ENCODE measurements at places on chromosomes 16 and 17.

- no peak for DNase-seq
Measured at GRCh38 chr16:17312094-17312710, 158.6 kb downstream of the XYLT1 start.

GRCh38 chr17:45241328-45242028 is 19.8 kb downstream of the FMNL1 start:
- no peak for DNase-seq

DNA sequence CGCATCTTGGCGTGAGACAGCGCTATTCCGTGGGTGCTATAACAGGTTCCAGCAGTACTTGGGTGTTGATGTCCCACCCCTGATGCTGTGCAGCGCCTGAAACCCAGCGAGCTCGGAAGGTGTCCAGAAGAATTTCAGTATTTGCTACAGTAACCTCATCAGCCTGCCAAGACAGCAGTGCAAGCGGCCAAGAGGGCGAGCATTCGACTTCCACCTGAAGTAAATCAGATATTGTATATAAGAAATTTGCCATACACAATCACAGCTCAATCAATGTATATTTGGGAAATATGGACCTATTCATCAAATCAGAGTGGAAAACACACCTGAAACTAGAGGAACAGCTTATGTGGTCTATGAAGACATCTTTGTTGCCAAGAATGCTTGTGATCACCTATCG is 13.0 kb downstream of the APPBP2 start:
- no peak for DNase-seq

DNA sequence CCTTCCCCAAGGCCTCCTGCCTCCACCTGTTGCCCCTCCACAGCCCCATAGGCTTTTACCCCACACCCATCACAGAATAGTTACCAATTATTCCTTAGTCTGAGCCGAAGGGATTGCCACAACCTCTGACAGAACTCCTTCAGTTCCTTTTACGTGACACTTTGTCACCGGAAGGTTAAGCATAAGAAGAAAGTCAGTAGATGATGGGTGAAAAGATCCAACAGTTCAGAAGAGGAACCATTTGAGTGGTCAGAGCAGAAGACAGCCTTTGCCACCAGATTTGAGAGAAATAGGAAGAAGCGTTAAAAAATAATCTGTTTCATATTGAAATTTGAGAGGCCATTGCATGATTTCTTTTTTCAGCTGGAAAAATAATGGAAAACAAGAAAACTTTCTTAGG is 1.2 kb downstream of the SRR start:
- no peak for DNase-seq

- DNase-seq, result no peak
Measured at GRCh38 chr17:59637611-59638310, 18.1 kb downstream of the CLTC start.

DNA sequence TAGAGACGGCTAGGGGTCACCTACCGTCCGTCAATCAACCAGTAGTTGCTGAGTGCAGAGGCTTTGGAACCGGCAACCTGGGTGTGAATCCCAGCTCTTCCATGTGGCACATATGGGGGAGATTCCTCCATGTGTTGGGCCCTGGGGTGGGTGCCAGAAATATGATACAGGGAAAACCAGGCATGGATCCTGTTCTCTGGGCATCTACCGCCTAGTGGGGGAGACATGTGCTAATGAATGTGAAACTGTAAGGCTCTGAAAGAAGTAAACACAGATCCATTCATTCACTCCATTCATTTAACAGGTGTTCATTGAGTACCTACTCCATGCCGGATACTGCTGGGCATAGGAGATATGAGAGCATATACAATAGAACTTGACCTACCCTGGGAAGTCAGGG is 39.5 kb upstream of the SDK2 start:
- no peak for DNase-seq

GRCh38 chr17:50955160-50955559 is 89.0 kb upstream of the TOB1 start:
- no peak for DNase-seq

- no peak for DNase-seq
Measured at GRCh38 chr17:59406808-59407381, 75.4 kb downstream of the YPEL2 start.

GRCh38 chr17:1475321-1475854 is 17.1 kb downstream of the MYO1C start:
- no peak for DNase-seq
